ENCODE measurements at places on chromosomes 1 and 21.

DNA sequence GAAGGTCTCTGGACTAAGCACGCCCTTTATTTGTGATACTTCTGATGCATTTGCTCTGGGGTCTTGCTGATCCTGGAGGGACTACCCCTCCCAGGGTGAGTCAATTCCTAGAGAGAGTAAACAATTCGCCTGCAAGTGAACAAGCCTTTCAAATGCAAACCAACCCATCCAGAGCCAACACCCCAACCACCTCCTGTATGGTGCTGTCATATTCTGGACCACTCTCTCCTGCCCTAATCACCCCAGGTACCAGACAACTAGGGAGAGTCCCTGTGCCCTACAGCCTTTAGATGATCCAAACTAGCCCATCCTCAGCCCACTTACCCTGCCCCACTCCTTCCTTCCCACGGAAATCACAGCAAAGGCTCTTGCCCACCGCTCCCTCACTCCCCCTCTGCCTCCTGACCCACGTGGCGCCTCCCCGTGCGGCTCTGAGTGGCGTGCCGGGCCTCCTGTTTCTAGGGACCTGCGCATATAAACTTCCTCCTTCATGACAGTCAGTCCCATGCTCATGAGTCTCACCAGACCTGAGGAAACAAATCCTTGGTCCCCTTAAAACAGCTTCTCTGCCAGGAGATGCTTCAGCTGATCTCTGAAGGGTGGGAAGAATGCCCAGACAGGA, 37.2 kb downstream of the ACTA1 start:
- DNase-seq = no peak

GRCh38 chr1:232333419-232333767, 296.5 kb downstream of the SIPA1L2 start:
- DNase-seq = no peak

DNA sequence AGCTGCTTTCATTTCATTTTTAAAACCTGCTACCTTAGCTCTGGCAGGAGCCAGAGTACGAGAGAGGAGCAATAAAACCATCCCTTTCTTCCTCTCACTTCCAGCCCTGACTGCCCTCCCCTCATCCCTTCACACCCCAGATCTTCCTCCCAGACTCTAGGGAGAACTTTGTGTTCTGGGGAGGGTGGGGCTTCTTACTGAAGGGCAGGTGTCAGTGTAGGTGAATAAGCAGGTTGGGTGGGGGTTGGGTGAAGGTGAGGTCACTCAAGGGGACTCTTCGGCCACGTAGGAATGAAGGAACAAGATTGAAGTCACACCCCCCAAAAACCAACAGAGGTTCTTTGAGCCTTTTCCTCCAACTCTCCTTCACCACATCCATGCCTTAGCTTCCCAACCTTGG, 88.9 kb downstream of the CD58 start:
- no peak for DNase-seq

DNA sequence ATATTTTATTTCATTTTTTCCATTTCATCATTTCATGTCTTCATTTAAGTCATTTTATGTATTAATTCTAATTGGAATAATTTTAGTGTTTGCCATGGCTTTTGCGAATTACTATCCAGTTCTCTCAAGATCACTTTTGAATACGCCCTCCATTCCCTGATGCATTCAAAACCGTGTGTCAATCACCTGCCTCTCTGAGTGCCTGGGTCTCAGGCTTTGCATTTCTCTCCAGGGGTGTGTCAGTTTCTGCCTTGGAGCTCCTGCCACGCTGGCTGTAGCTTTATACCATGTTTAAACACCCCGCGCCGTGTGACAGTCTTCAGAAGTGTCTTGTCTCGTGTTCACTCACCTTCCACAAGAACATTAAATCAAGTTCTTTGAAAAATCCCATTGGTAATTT, 7.4 kb upstream of the DNMT3L start:
- no peak for DNase-seq

DNA sequence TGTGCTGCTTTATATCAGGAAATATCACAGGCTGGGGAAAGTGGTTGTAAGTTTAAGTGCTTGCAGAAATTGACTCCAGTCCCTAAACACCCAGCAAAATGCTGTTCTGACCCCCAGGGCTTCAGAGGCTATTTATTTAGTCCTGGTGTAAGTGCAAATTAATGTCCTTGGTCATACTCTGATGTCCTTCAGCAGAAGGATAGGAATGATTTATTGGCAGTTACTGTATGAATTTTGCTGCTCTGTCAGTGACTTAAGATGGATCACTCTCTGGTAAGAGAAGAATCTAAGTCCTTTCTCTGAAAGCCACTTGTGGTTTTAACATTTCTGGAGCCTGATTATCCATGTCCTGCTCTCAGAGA, 21.9 kb downstream of the FAM20B start:
- no peak for DNase-seq

GRCh38 chr1:110038271-110038670, 3.8 kb downstream of the STRIP1 start:
- peak; percentile 18 for DNase-seq

- DNase-seq = no peak
Measured at GRCh38 chr1:5681654-5682053, 310.6 kb downstream of the NPHP4 start.

- no peak for DNase-seq
Measured at GRCh38 chr1:181251713-181252075, 163.2 kb downstream of the IER5 start.

- peak; percentile 21 for DNase-seq
Measured at GRCh38 chr1:111139324-111139955, 453 bp downstream of the DRAM2 start.

DNA sequence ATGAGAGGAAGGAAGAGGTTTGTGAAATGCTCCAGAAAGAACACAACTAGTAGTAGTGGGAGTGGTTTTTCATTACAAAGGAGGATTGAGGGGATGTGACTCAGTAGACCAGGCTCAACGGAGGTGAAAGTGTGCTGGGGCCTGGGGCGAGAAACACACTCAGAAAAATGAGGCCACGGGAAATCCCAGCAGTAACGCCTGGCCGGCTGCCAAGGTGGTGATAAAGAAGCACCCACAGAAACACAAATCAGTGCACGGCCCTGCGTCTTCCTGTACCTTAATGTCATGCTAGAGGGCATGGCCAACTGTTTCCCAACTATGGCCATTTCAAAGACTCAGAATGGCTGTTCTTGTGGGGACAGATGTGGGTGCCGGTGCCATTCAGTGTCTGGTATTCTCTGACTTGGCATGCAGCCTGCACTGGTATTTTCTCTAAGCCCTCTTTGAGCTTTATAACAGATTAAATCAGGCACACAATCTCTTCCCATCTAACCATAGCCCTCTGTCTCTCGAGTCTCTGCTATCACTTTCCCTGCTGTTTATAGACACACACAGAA, 38.2 kb downstream of the URB2 start:
- peak; percentile 43 for DNase-seq

DNA sequence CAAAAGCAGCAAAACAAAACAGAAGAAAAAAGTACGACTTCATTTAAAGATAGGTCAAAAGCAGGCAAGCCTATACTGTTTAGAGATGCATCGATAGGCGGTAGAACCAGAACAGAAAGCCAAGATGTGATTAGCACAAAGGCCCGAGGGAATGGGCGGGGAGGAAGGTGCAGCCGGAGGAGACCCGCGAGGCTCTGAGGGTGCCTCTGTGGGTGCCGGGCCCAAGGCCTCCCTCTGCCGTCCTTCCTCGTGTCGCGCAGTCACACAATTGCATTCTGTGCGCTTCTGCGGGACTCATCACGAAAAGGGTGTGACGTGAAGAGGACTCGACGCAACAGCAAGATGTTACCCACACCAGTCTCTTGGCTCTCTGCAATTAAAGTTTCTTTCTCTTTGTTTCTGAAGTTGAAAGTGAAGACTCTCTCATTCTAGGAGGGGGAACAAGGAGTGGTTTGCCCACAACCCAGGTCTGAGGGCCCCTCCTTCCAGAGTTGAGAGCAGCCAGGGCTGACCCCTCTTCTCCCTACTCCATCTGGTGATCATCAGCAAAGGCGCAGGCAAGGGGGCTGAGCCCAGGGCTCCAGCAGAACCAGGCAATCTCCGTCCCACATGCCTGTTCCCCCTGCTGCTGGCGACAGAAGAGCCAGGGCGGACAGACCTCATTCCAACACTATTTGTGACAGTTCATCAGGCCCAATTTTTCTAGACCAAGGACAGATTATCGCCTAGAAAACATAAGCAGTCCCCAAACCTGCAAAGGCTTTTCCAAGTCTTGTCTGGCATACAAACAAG, 41.0 kb downstream of the NPHP4 start:
- DNase-seq = no peak

GRCh38 chr21:45404730-45405270, at the start of gene COL18A1:
COL18A1 (plus strand) TSS chr21:45405165; CDS start chr21:45405231, 66 bp downstream.
- DNase-seq = no peak

DNA sequence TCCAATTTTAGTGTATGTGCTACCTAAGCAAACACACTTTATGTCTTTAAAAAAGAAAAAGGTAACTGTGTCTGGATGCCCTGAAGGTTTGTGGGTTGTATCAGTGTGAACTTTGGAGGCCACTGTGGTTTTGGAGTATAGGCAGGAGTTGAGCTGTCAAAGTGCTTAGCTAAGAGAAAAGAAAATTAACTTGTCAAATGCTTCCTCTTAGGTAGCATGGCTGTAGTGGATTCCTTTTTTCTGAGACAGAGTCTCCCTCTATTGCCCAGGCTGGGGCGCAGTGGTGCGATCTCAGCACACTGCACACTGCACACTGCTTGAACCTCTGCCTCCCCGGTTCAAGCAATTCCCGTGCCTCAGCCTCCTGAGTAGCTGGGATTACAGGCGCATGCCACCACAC, 11.2 kb upstream of the SLC41A1 start:
- no peak for DNase-seq

DNA sequence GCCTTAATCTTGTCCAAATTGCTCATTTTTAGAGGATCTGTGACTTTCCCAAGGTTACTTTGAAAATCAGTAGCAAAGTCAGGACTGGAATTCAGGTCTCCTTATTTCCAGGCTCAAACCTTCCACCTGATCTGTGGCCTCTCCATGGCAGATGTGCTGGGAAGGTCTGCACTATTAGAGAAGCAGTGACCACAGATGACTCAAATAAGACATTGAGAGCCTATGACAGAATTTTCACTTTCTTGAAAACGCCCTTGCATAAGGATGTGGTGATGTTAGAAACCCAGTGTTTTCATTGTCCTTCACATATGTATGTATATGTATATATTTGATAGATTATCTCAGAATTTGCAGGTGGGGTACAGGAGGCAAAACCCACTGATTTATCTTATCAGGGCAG, 45.3 kb downstream of the TTC39A start:
- DNase-seq = no peak

- DNase-seq = no peak
Measured at GRCh38 chr1:217274416-217274815, 356.5 kb downstream of the GPATCH2 start.

GRCh38 chr1:95071539-95071938, 1.2 kb downstream of the ALG14 start:
- DNase-seq = no peak

GRCh38 chr1:207691841-207692240, 46.9 kb downstream of the CR1L start:
- no peak for DNase-seq

- DNase-seq = no peak
Measured at GRCh38 chr1:212070720-212071302, 35.3 kb downstream of the DTL start.

DNA sequence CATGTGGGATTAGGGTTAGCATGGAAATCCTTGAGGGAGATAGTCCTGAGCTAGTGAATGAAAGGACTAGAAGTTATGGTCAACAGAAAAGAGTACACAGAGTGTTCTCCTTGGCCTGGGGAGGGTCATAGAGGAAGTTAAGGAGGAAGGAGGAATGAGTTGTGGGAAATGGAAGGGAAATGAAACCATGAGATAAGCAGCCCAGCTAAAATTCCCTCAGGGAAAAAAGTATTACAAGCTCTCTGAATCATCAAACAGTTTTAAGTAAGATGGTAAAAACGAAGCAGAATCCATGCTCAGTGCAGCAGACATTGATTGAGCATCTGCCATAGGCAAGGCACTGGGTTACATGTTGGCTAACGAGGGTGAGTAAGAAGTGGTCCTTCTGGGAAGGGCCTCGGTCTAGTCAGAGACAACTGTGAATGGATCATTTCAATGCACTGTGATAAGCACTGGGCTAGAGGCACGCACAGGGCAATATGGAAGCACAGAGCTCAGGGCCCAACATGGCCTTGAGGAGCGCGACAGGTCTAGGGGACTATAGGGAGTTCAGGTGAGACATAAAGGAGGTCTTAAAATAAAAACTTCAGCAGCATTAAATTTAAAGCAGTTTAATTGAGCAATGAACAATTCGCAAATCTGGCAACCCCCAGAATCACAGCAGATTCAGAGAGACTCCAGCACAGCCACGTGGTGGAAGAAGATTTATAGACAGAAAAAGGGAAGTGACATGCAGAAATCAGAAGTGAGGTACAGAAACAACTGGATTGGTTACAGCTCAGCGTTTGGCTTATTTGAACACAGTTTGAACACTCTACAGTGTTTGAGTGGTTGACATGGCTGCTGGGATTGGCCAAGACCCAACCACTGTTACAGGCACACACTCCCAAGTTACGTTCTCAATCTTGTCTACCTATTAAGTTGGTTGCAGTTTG, 219.5 kb downstream of the HLX start:
- no peak for DNase-seq

DNA sequence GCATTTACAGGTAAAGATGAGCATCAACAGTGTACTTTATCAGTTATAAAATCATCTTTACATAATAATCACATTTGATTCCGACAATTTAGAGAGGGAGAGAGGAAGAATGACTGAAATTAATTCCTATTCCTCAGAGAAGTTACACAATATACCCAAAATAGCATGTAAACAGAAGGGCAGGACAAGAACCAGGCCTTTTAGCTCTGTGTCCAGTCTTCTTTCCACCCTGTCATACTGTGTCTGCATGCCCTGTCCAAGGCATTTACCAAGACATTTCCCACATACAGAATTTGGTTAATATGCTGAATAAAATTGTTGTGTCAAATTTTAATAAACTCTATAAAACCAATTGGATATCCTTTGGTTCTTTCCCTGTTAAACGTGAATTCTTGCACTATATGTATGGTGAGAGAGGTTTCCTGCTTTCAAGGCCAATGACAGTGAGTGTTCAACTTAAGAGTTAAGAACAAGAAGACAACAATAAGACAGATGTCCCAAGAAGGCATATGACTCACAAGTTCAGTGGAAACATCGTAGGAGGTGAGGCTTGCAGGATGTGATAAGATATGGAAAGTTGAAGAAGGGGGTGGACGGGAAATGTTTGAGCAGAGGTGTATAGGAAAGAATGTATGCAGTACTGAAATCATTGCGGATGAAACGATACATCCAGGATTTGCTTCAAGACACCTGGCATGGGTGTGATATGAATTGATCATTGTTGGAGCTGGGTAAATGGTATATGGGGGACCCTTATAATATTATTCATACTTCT, 20.8 kb downstream of the LRRC8B start:
- DNase-seq = no peak

GRCh38 chr1:45820173-45820572, 16.8 kb downstream of the MAST2 start:
- DNase-seq = no peak

GRCh38 chr1:147496571-147497210, 44.6 kb upstream of the BCL9 start:
- DNase-seq = no peak

- no peak for DNase-seq
Measured at GRCh38 chr1:64538389-64538788, 68.5 kb downstream of the CACHD1 start.
